ENCODE measurements at places on chromosomes 1 and 21. TPM values are rescaled to one million over a fixed set of nuclear protein-coding genes. Genes with fewer than 3 reads are reported as not detected.
A peak's percentile ranks its signal among the peaks of the same experiment; 100 is the strongest.

AHCTF1 gene
- 24.6 TPM for total RNA-seq

GRCh38 chr1:184755226-184756065 lies 788 bp upstream of the EDEM3 start:
- peak; percentile 31 for DNase-seq

- no peak for DNase-seq
Measured at GRCh38 chr1:205214756-205215155, 3.3 kb upstream of the DSTYK start.

DNA sequence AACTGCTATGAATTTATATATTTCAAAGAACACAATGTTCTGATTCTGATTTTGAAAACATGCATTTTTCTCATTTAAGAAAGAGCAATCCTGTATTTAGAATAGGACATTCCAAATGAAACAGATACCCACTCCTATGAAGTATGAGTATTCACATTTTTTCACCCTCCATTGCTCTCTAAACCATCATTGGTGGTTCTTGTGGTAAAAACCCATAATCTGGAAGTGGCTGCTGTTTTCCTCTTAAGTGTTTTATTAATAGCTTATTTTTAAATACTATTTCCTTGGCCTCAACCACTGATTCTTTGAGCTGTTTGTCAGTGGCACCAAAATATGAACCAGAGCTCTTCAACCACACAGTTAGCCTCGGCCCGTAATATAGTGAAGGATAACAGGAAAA lies 60.0 kb upstream of the ADAM30 start:
- no peak for DNase-seq

- DNase-seq: no peak
Measured at GRCh38 chr1:204751883-204752687, 66.5 kb upstream of the LRRN2 start.
